ENCODE measurements at places on chromosomes 13 and 19.
A peak's percentile ranks its signal among the peaks of the same experiment; 100 is the strongest.

DNA sequence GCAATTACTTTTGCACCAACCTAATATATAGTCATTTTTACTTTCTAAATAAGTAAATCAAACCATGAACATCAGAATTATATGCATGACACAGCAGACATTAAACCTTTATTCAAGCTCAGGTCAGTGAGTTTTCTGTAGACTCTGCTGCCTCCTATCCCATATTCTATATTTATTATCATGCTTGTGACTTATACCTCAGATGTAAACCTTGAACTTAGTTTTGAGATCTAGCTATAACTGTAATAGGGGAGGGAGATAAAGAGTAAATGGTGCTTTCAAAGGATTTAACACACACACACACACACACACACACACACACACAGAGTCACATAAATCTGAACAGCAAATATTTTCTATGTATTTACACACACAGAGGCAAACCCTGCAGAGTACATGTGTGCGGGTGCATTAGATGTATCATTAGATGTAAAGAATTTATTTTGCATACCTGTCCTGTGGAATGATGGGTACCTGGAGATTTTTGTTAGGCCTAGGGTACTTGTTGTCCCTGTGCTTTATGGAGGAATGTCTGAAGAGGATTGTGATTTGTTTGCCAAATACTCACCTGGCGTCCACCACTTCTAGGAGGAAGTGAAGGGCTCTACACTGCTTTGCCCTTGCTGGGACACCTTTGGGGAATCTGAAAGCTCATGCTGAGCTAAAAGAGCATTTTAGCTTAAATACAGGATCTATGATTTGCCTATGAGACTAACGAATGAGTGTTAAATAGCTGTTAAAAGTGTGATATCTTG lies 521.9 kb downstream of the KLF5 start:
- no peaks in the 10 kb centered on the region for H3K36me3 ChIP-seq
- no peaks in the 10 kb centered on the region for H3K27me3 ChIP-seq
- H3K4me1 ChIP-seq, result no peaks in the 10 kb centered on the region
- no peak for DNase-seq
- no peak overlapping the region for H3K27ac ChIP-seq

DNA sequence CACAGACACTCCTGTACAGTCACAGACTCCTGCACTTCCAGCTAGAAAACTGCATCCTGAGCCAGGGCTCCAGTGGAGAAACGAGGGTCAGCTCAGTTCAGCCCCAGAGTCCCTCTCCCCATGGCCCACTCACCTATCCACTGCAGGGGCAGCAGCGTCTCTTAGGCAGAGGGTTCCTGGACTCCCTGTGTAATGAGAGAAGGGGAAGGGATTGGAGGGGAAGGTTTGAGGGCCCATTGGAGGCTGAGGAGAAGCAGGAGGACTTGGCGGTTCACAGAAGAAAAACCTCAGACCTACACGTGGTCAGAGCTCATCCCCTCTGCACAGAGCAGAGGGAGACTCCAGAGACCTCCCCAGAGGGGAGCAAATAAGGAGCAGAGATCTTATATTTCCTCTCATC lies 9.2 kb upstream of the CEACAM18 start:
- H3K4me3 ChIP-seq, result no peak overlapping the region
- no peaks in the 10 kb centered on the region for H3K27me3 ChIP-seq
- DNase-seq, result no peak
- H3K4me1 ChIP-seq, result no peaks in the 10 kb centered on the region
- H3K36me3 ChIP-seq, result no peaks in the 10 kb centered on the region

DNA sequence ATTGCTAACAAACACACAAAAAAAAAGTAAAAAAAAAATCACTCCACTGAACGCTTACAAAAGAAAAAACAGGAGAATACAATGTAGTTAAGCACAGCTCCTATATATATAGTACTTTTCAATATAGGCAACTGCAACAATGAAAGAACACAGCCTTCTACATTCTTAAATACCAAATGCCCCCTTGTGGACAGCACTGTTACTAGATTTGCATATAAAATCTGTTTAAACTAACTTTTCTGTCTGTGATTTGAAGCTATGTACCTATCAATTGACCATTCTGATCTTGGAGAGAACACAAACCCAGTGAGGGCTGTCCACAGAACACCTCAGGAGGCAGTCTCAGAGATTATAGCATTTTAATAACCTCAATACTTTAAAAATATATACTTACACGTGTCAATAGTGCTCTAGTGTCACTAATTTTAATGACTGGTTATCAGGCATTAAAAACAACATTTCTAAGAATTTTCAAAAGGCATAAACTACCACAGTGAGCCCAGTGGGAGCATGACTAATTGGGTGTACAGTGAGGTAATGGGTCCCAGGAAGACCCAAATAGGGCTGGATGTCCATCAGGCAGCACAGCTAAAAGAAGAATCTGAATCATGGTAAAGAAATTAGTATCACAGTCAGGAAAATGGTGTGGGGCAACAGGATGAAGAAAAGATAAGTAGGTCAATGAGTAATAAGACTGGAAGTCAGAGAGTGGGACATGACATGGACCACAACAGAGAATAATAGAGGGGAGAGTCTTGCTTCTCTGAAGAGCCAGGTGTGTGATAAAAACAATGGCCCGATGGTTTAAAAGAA lies 22.2 kb downstream of the CCDC169 start:
- H3K27me3 ChIP-seq, result no peaks in the 10 kb centered on the region
- H3K4me1 ChIP-seq, result no peaks in the 10 kb centered on the region
- H3K4me3 ChIP-seq, result no peak overlapping the region
- no peak for DNase-seq
- no peak overlapping the region for H3K27ac ChIP-seq

DNA sequence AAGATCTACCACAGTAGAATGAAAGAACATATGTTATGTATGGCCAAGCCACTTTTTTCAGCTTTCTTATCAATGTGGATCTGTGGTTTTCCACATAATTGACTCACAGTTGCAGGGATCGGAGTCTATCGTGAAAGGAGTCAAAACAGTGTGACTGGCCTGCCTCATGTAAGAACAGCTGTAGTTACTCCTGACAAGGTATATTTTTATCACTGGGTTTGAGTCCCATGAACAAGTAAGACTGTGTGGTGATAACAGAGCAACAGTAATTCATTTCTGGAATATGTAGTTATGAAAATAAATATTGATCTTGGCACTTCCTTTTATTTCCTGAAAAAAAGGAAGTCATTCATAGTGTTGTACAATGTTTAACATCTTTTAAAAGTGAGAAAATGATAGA lies 416.6 kb downstream of the KLF12 start:
- no peaks in the 10 kb centered on the region for H3K27me3 ChIP-seq
- no peak overlapping the region for H3K4me3 ChIP-seq
- H3K4me1 ChIP-seq, result peaks cover 29% of the 10 kb centered on the region
- no peak for DNase-seq

DNA sequence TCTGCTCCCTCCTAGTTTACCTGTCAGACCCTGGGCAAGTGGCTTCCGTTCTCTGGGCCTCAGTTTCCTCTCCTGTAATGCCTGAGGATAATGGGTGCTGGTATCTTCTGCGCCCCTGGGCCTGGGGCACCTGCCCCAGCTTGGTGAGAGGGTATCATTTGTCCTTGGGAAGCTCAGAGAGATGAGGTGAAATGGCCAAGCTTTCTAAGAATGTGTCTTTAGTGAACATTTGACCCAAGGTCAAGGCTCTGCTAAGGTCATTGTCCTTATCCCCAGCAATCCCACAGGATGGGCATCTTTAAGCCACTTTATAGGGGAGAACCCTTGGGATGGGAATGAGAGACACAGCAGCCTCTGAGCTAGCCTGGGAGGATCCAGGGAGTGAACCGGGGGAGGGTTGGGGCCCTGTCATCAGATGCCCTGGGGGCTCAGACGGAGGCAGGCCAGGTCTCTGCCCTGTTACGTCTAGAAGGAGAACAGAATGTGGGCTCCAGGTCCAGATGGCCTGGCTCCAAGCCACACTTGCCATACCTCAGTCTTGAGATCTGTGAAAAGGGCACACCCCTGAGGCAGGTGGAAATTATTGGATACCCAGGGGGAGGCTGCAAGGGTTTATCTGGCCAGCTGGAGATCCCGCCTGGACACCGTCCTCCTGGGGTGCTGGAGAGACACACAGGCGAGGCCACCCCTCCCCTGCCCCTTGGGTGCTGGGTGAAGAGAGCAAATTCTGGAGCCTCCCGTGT lies 1.1 kb upstream of the NFIC start:
- peak overlapping the region; percentile 58 for H3K4me3 ChIP-seq
- DNase-seq, result no peak
- H3K36me3 ChIP-seq, result no peaks in the 10 kb centered on the region
- H3K27ac ChIP-seq, result no peak overlapping the region

All from effector memory CD4-positive, alpha-beta T cell (primary cell).